ENCODE measurements at places on chromosomes 6 and 20. TPM values are rescaled to one million over a fixed set of nuclear protein-coding genes. Genes with fewer than 3 reads are reported as not detected.
A peak's percentile ranks its signal among the peaks of the same experiment; 100 is the strongest.

DNA sequence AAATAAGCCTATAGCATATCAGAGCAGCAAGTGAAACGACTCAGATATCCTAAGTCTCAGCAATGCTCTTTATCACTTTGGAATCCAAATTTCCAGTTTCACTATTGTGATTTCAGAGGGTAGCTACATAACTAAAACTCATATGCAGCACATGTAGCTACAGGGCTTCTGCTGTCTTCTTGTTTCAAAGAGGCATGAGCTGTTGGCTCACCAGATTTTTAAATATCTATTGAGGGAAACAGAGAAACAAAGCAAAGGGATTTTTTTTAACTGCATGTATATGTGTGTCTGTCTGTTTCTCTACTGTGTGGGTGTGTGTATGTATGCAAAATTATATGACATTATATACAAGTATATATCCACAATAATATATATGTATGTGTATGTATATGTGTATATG, 258.4 kb downstream of the HDGFL1 start:
- DNase-seq: no peak
- H3K4me3 ChIP-seq: no peak overlapping the region
- H3K27ac ChIP-seq: no peak overlapping the region
- no peaks in the 10 kb centered on the region for H3K27me3 ChIP-seq
- no peaks in the 10 kb centered on the region for H3K36me3 ChIP-seq

GRCh38 chr6:79813143-79813850, 134.1 kb downstream of the ELOVL4 start:
- peaks cover 4% of the 10 kb centered on the region for H3K27me3 ChIP-seq
- no peaks in the 10 kb centered on the region for H3K36me3 ChIP-seq

GRCh38 chr6:163730246-163731210, 316.0 kb downstream of the QKI start:
- no peaks in the 10 kb centered on the region for H3K36me3 ChIP-seq
- no peak overlapping the region for H3K27ac ChIP-seq
- no peak overlapping the region for H3K4me3 ChIP-seq

DNA sequence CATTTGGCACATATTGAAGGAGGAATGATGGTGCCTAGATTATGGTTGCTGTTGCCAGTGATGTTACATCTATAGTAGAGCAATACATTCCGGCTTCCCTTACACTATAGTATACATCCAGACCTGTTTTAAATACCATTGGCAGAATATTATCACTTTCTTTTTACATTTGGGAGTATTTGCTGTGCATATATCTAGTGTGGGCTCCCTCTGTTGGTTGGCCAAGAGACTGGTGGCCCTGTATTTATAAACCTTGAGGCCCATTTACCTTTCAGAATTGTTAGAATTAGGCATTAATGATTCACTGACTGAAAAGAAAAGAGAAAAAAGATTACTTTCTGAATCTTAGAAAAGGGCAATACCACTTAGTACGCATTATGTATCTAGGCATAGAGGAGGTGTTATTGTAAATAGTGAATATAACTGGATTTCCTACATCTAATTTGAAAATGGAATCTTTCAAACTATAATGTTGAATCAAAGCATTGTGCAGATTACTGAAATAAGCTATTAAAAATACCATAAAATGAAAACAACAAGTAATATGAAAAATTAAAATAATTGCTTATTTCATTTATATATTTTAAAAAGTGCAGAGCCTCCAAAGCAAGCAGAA, 628.8 kb upstream of the MAN1A1 start:
- DNase-seq: no peak
- H3K4me1 ChIP-seq: no peaks in the 10 kb centered on the region

- H3K4me1 ChIP-seq: peaks cover 8% of the 10 kb centered on the region
- H3K27ac ChIP-seq: peak overlapping the region; percentile 76
- peaks cover 83% of the 10 kb centered on the region for H3K36me3 ChIP-seq
- DNase-seq: no peak
- H3K27me3 ChIP-seq: no peaks in the 10 kb centered on the region
These were observed 175.4 kb downstream of the UTRN start for GRCh38 chr6:144460327-144461095.

DNA sequence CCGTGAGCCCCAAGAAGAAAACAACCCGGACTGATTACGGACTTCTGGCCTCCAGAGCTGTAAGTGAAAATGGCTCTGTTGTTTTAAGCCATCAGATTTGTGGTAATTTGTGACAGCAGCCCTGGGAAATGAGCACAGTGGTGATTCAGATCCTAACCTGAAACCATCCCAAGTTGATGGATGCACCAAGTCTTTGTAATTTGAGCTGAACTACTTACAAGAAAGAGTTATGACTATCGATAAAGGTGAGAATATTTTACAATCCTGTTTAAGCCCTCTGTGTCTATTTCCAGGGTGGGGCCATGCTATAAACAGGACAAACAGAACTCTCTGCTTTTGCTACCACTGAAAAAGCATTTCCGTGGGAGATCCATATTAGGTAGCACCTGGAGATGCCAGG, 19.1 kb upstream of the RIN2 start:
- H3K27ac ChIP-seq: no peak overlapping the region
- H3K4me1 ChIP-seq: peaks cover 12% of the 10 kb centered on the region
- no peaks in the 10 kb centered on the region for H3K36me3 ChIP-seq
- no peak for DNase-seq
- no peak overlapping the region for H3K4me3 ChIP-seq

DNA sequence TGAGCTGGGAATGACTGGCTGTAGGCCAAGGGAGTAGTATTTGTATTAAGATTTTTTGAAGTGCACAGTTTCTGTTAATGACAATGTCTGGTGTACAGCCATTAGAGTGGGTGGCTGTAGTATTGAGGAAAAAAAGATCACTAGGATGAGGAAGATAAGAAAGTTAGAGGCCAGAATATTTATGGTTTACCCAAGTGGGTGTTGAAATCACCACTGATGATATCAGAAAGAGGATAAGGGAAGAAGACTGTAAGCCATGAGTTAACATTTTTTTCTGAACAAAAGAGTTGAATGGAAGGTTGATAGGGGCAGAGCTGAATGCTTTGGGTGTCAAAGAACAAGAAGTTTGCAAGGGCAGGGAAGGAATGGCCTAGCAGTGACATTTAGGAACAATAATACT, 104.7 kb downstream of the PRDM13 start:
- H3K27ac ChIP-seq: no peak overlapping the region
- no peaks in the 10 kb centered on the region for H3K4me1 ChIP-seq

DNA sequence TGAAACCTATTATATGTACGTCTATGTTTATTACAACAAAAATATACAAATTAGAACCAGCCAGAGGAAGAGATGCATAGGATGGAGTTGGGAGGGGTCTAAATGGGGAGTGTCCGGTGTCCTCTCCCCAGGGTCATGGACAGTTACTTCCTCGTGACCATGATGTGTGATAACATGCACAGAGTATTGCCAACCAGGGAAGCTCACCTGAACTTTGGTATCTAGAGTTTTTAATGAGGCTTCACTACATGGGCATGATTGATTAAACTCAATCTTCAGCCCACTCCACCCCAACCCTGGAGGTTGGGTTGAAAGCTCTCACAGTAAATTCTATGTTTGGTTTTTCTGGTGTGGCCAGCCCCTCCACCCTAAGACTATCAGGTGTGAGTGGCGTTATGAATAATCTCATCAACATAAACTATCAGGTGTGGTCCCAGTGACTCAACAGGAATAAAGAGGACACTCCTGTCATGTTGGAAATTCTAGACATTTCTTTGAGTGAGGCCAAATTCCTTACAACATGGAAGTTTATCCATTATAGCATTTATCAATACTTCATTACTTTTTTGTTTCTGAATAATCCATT, 36.4 kb upstream of the FKBP1A start:
- DNase-seq: no peak
- peaks cover 2% of the 10 kb centered on the region for H3K27me3 ChIP-seq
- H3K36me3 ChIP-seq: no peaks in the 10 kb centered on the region
- no peak overlapping the region for H3K27ac ChIP-seq
- no peak overlapping the region for H3K4me3 ChIP-seq
- H3K4me1 ChIP-seq: peaks cover 20% of the 10 kb centered on the region

DNA sequence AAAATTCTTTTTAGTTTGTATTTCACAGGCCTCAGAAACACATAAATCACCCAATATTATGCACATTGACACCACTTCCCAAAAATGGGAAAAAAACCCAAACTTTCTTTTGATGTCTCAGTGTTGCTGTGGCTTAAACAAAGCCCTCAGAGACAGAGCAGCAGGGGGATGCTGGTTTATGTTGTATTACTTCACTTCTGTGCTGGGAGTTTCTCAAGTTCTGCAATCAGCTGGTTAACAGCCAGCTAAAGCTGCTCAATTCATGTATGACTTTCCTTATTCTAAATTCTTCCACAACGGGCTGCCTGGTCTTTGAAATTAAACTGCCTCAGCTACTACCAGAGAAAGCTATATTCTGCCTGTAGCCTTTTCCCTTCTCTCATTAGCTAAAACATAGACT, 5.6 kb downstream of the FILIP1 start:
- no peak overlapping the region for H3K4me3 ChIP-seq
- H3K27ac ChIP-seq: no peak overlapping the region
- H3K27me3 ChIP-seq: peaks cover 12% of the 10 kb centered on the region
- DNase-seq: no peak
- H3K4me1 ChIP-seq: no peaks in the 10 kb centered on the region

DNA sequence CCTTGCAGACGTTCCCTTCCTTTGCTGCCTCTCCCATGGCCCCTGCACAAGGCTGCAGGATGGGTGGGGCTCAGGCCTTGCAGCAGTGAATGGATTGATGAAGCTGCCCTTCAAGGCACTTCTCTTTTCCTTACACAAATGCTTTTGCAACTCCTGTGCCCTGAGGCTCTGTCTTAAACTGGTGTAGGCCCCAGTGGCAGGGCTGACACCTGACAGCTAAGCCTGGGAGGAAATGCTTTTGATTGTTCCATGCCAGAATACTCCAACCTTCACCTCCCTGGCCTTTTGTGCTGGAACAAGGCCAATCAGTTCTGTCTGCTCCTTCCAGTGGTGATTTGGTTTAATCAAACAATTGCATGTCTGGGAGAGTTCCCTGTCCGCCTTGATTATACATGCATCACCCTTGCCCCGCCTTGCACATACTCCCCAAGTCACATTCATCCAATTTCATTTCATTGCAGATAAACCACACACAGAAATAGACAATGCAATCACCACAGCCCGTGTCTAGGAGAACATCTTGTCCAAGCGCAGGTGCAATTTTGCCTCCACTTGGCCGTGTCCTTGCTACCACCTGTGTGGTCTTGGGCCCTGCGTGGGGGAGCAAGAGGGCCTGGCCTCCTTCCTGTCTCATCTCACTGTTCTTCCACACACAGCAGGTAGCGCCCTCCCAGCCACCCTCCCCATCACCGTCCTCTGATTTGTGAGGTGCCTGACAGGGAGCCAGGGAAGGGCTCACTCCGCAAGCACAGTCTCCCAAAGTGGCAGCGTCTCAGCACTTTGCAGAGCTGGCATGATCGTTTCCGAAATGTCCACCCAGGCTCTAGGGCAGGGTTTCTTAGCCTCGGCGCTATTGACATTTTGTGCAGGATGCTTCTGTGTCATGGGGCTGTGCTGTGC, 120.4 kb downstream of the CDH26 start:
- H3K4me3 ChIP-seq: no peak overlapping the region
- no peaks in the 10 kb centered on the region for H3K4me1 ChIP-seq
- no peaks in the 10 kb centered on the region for H3K27me3 ChIP-seq
- H3K27ac ChIP-seq: no peak overlapping the region

DNA sequence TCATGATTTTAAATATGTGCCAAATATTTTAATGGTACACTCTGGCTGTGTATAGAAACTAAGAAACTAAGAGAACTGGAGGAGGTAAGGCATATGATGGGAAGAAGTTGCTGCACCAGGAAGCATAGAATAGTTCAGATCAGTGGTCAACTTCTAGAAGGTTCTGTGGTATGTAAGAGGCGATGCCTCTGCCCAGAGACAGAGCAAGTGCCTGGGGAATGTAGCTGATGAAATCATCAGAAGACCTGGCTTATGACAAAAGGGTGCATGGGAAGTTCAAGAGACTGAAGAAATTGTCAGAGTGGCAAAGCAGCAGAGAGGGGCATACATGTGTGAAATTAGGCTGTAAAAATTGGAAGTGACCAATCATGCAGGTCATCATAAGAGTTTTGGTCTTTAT, 580.8 kb downstream of the BMP2 start:
- no peak overlapping the region for H3K27ac ChIP-seq
- H3K27me3 ChIP-seq: no peaks in the 10 kb centered on the region
- no peaks in the 10 kb centered on the region for H3K4me1 ChIP-seq
- H3K4me3 ChIP-seq: no peak overlapping the region
- no peaks in the 10 kb centered on the region for H3K36me3 ChIP-seq

DNA sequence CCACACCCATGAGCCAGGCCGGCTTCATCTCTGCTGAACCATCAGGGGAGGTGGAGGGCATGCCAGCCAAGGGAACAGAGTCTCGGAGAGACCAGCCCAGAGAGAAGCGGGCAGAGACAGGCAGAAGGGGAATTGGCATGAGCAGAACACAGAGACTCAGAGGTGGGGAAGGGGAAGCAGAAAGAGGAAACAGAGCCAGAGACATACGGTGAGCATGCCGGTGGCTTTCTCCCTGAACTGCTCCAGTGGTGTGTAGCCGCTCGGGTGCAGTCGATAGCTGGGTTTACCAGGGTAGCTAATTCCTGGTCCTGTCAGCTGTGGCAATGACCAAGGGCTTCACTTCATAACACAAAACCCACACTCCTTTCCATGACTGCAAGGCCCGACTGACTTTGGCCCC, 83.6 kb upstream of the CCDC167 start:
- H3K27ac ChIP-seq: peak overlapping the region; percentile 41
- no peaks in the 10 kb centered on the region for H3K36me3 ChIP-seq
- H3K27me3 ChIP-seq: peaks cover 8% of the 10 kb centered on the region
- peak overlapping the region; percentile 21 for H3K4me3 ChIP-seq
- peak; percentile 28 for DNase-seq
- peaks cover 20% of the 10 kb centered on the region for H3K4me1 ChIP-seq

DNA sequence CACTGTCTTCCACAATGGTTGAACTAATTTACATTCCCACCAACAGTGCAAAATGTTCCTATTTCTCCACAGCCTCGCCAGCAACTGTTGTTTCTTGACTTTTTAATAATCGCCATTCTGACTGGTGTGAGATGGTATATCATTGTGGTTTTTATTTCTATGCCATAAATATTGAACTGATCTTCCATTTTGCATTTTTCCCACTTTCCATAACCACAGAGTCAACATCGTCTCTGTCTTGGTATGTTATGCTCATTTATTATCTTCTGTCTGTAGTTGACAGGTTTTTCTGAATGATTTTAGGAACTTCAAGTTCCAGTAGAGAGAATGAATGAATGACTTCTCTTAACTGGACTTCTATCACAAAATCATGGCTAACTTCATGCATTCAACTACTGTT, 259.8 kb downstream of the UST start:
- no peak overlapping the region for H3K27ac ChIP-seq
- H3K4me1 ChIP-seq: no peaks in the 10 kb centered on the region
- no peak overlapping the region for H3K4me3 ChIP-seq
- DNase-seq: no peak
- peaks cover 33% of the 10 kb centered on the region for H3K36me3 ChIP-seq
- no peaks in the 10 kb centered on the region for H3K27me3 ChIP-seq

The RIMS1 gene
- not detected for total RNA-seq

The NDUFAF4 gene
- 39.9 TPM for total RNA-seq

The TMEM244 gene
- total RNA-seq: not detected

The TRIM31 gene
- not detected for total RNA-seq

The HLA-G gene
- total RNA-seq: 5.4 TPM

The SMOC2 gene
- total RNA-seq: not detected

The SLPI gene
- not detected for total RNA-seq

The FAM209B gene
- total RNA-seq: 1.5 TPM
